Activated CD4-positive, alpha-beta T cell treated with anti-CD3 and anti-CD28 coated beads, Interleukin-2, amount 50 U/mL, for 4 hours (primary cell): ENCODE measurements at places on chromosomes 11 and 22.

DNA sequence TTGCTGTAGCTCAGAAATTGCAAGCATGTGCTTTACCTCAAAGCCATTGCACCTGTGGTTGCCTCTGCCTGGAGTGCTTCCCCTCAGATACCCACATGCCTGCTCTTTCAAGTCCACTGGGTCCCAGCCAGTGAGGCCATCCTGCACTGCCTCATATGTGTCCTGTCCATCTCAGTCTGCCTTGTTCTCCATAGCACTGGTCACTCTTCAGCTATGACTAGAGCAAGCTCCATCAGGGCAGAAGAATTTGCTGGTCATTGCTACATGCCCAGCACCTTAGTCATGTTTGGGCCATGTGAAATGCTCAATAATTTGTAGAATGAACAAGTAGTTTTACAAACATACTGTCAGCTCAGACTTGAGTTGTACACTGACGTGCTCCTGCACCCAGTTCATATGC is 64.4 kb upstream of the HORMAD2 start:
- DNase-seq = no peak

DNA sequence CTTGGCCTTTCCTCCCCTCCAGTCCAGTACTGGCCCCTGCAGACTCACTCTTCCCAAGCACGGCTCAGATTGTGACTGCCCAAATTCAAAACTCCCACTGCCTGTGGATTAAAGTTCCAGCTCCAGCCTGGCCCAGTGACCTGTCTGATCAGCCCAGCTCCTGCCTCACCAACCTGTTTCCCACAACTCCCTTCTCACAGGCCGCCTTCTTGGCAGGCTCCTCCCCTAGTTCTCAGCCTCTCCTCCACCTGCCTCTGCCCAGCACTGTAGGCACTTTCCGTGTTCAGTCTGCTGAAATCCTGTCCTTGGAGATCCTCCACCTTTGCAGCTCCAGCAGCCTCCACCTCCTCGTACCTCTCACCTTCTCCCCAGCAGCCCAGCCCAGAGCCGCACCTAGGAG is 68.6 kb downstream of the MICAL2 start:
- DNase-seq = no peak

- DNase-seq = no peak
Measured at GRCh38 chr22:38271927-38272372, 860 bp downstream of the TMEM184B start.

GRCh38 chr11:100908746-100909145 is 220.9 kb downstream of the PGR start:
- DNase-seq = no peak

DNA sequence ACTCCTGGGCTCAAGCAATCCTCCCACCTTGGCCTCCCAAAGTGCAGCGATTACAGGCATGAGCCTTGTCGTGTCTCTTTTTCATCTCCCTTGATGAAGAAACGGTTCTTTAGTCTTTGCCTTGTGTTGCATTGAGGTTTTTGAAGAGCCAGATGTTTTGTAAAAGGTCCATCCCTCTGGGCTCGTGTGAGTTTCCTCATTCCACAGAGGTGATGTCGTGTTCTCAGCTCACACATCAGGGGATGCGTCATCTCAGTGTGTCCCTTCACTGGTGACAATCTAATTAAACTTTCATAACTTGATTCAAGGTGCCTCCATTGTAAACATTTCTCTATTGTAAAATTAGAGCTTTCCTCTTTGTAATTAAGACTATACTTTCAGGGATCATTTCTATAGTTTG is 29.7 kb upstream of the TEF start:
- no peak for DNase-seq

- DNase-seq = no peak
Measured at GRCh38 chr11:29265381-29265780, 751.4 kb downstream of the KCNA4 start.
